Ovary (tissue), 10 donors: ENCODE measurements at places on chromosomes 7 and 10. TPM values are rescaled to one million over a fixed set of nuclear protein-coding genes. Genes with fewer than 3 reads are reported as not detected.

DNA sequence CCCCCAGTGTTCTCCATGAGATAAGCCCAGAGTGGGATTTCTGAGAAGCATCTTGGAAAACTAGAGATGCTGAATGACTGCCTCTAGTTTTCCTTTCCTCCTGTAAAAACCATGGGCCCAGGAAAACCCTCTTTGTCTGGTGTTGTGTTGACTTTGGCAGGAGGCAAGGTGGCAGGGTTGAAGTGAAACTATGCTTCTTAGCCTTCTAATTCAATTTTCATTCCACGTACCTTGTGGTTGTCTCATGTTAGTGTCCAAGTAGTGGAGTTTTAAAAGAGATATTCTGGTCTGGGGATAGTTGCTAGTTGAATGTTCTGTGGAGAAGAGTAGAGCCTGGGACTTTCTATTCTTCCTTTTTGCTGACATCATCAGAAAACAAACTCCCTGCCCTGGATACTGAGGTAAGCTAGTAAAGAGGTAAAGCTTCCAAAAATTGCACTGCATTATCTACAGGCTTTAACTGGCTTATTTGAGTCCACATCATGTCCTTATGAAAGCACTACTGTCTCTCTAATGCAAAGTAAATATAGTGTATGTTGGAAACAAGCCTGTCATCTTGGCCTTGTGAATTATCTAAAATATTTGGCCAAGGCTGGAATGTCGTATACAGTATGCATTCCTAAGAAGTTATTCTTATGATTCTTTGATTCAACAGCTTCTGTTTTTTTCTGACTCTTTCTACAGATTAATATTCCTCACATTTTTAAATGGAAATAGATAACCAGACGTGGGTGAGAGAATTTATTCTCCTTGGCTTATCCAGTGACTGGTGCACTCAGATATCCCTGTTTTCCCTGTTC, at the start of gene OR2F2:
Gene OR2F2 (plus strand): TSS at position 708 of the 800 bp plus-strand sequence. CDS start 0 bp downstream, at position 708.
- no peak within 1 kb of the TSS for H3K4me3 ChIP-seq
- no peaks in the 10 kb centered on the region for H3K27me3 ChIP-seq
- H3K4me1 ChIP-seq: no peaks in the 10 kb centered on the region
- no peak within 1 kb of the TSS for H3K27ac ChIP-seq
- no peak for DNase-seq

DNA sequence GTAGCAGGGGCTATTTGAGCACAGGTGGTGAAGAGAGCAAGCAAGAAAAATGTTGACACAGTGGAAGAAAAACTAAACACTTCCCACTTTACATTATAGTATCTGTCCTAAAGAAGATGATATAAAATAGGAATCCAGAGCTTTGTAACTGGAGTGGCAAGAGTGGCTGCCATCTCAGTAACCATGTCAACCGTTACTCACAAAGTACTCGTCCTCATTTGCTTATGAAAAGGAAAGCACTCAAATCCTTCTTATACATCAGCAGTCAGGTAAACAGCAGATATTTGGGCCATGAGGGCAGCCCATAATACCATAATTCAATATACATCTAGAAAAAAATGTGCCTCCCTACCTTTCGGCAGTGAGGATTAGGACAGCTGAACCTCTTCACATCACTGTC, 70.1 kb downstream of the RNF216 start:
- H3K27me3 ChIP-seq: no peaks in the 10 kb centered on the region
- no peaks in the 10 kb centered on the region for H3K36me3 ChIP-seq
- no peaks in the 10 kb centered on the region for H3K4me1 ChIP-seq
- DNase-seq: no peak
- H3K27ac ChIP-seq: no peak overlapping the region

- no peak overlapping the region for H3K27ac ChIP-seq
- no peak overlapping the region for H3K4me3 ChIP-seq
Observed at GRCh38 chr7:68833422-68833821, 764.9 kb upstream of the AUTS2 start.

DNA sequence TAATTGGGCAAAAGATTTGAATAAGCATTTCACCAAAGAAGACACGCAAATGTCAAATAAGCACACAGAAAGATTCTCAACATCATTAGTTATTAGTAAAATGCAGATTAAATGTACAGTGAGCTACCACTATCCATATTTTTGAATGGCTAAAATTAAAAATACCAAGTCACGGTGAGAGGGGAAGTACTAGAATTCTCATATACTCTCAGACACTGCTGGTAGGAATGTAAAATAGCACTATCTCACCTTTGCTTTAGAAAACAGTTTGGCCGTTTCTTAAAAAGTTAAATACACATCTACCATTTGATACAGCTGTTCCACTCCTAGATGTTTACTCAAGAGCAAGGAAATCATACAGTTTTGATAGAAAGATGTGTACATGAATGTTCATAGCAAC, 115.8 kb upstream of the CELF2 start:
- H3K4me3 ChIP-seq: no peak overlapping the region
- no peaks in the 10 kb centered on the region for H3K36me3 ChIP-seq
- H3K4me1 ChIP-seq: no peaks in the 10 kb centered on the region
- no peak overlapping the region for H3K27ac ChIP-seq
- no peaks in the 10 kb centered on the region for H3K27me3 ChIP-seq
- no peak for DNase-seq

DNA sequence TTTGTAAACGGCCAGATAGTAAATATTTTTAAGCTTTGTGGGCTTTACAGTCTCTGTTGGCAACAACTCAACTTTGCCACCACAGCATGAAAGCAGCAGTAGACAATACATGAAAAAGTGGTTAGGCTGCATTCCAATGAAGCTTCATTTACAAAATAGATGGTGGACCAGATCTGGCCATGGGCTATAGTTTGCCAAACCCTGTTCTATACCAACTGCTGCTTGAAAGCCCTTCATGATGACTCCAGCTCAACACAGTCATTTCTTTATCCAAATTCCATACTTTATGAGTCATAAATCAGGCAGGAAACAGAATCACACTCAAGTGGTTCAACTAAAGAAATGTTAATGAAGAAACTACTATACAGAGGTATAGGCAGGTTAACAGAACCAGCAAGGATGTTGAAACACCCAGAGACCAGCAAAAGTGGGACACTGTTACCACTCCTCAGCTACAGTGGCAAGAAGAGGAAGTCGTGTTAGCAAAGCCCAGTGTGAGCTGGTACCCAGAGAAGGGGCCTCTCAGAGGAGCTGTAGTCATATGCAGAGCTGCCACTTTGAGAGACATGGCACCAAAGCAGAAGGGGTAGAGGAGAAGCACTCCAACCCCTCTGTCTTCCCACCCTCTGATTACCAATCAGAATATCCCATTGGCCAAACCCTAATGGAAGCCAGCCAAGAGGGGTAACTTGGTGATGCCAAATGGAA, 72.5 kb downstream of the PRLHR start:
- H3K4me3 ChIP-seq: no peak overlapping the region
- no peak for DNase-seq
- H3K36me3 ChIP-seq: no peaks in the 10 kb centered on the region
- H3K27me3 ChIP-seq: no peaks in the 10 kb centered on the region
- no peak overlapping the region for H3K27ac ChIP-seq
- no peaks in the 10 kb centered on the region for H3K4me1 ChIP-seq

GRCh38 chr7:27155816-27156507, 513 bp downstream of the HOXA7 start:
- no peak overlapping the region for H3K27ac ChIP-seq
- H3K4me1 ChIP-seq: peaks cover 8% of the 10 kb centered on the region
- peak overlapping the region; percentile 61 for H3K4me3 ChIP-seq

- no peaks in the 10 kb centered on the region for H3K36me3 ChIP-seq
- H3K27me3 ChIP-seq: no peaks in the 10 kb centered on the region
- no peak for DNase-seq
- H3K27ac ChIP-seq: no peak overlapping the region
Observed at GRCh38 chr7:139741789-139742344, 35.9 kb downstream of the HIPK2 start.

- no peaks in the 10 kb centered on the region for H3K36me3 ChIP-seq
- no peak overlapping the region for H3K27ac ChIP-seq
- no peak overlapping the region for H3K4me3 ChIP-seq
- no peak for DNase-seq
- peaks cover 2% of the 10 kb centered on the region for H3K4me1 ChIP-seq
- no peaks in the 10 kb centered on the region for H3K27me3 ChIP-seq
Observed at GRCh38 chr7:25656581-25657026, 428.3 kb upstream of the NPVF start.

DNA sequence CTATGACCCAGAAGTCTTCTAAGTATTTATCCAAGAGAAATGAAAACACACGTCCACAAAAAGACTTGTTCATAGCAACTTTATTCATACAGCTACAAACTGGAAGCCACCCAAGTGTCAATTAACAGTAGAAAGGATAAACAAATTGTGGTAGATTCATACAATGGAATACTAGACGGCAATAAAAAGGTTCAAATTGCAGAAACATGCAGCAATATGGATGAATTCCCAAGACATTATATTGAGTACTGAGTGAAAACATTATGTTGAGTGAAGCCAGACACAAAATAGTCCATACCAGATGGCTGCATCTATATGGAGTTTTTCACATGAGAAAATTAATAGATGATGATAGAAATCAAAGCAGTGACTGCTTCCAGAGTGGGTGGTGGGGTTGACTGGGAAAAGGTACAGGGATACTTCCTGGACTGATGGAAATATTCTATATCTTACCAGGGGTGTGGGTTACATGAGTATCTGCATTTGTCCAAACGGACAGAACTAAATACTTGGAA, 292.0 kb downstream of the FGFR2 start:
- H3K36me3 ChIP-seq: no peaks in the 10 kb centered on the region
- no peak overlapping the region for H3K27ac ChIP-seq
- no peaks in the 10 kb centered on the region for H3K27me3 ChIP-seq
- no peak overlapping the region for H3K4me3 ChIP-seq

GRCh38 chr10:61757525-61758397, 95.0 kb downstream of the CABCOCO1 start:
- no peaks in the 10 kb centered on the region for H3K4me1 ChIP-seq
- H3K4me3 ChIP-seq: no peak overlapping the region
- H3K36me3 ChIP-seq: no peaks in the 10 kb centered on the region
- H3K27ac ChIP-seq: no peak overlapping the region
- H3K27me3 ChIP-seq: no peaks in the 10 kb centered on the region

DNA sequence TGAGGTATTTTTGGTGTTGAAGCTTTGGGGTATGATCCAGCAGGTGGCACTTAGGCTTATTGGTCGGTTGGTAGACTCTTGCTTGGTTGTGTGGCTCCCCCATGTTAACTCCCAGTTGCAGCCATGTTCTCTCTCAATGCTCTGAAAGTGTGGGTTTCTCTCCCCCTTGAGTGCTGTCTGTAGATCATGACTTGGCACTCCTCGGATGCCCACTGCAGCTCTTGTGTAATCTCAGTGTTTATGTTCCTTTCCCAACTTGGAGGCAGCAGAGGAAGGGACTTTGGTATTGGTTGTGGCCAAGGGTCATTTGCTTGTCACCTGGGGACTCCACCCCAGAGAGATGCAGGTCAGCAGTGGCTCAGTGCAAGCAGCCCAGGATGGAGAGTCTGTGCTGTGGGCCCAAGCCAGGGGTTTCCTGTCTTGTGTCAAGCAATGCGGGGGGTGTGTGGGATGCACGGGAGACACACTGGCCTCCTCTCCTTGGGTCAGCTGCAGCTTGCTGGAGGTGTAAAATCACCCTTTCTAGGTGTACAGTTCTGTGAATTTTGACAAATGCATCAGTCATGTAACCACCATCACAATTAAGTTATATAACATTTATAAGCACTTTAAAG, 36.9 kb downstream of the PIK3CG start:
- H3K27ac ChIP-seq: no peak overlapping the region
- DNase-seq: no peak
- no peak overlapping the region for H3K4me3 ChIP-seq
- H3K4me1 ChIP-seq: no peaks in the 10 kb centered on the region

DNA sequence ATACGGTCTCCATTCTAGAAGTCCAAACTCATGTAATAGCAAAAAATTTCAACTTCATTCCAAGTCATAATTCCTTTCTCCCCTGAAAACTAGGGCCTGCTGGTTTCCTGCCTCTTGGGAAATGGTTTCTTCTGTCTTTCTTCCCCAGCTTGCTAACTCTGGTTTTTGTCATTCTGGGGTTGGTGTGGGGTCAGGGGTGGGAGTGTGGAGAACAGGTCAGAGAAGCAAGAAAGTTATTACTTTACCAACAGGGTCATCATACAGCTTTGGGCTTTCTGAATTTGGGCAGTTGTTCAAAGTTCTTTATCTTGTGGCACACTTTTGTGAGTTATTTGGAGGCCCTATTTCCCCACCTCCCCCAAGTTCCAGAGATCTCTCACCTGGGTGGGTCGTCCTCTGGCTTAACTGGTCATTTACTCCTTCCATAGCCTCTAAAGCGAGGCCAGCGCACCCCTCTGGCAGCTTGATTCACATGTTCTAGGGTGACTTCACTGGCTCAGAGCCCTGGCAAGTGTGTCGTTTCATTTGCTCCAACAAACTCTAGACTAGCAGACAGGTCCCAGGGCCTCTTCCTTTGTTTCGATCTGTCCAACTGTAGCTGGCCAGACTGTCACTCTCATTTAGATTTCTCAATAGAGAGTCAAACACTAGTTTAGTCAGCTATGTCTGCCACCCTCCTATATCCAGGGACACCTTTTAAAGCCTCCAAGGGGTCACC, 161.2 kb downstream of the JCAD start:
- no peak overlapping the region for H3K4me3 ChIP-seq
- H3K4me1 ChIP-seq: peaks cover 2% of the 10 kb centered on the region
- H3K27ac ChIP-seq: no peak overlapping the region
- no peaks in the 10 kb centered on the region for H3K36me3 ChIP-seq
- DNase-seq: no peak
- H3K27me3 ChIP-seq: no peaks in the 10 kb centered on the region

GRCh38 chr10:102225646-102226541, at the start of gene ELOVL3:
Gene ELOVL3 (plus strand): TSS chr10:102226299. CDS start chr10:102226549, 250 bp downstream.
- no peaks in the 10 kb centered on the region for H3K36me3 ChIP-seq
- H3K4me3 ChIP-seq: peak within 1 kb of the TSS; percentile 26
- peak; percentile 94 for DNase-seq
- H3K27ac ChIP-seq: no peak within 1 kb of the TSS
- H3K27me3 ChIP-seq: no peaks in the 10 kb centered on the region

- H3K4me3 ChIP-seq: no peak overlapping the region
- no peak for DNase-seq
- H3K36me3 ChIP-seq: no peaks in the 10 kb centered on the region
- no peaks in the 10 kb centered on the region for H3K27me3 ChIP-seq
Observed at GRCh38 chr10:43978936-43979335, 330.3 kb upstream of the ZNF32 start.

DNA sequence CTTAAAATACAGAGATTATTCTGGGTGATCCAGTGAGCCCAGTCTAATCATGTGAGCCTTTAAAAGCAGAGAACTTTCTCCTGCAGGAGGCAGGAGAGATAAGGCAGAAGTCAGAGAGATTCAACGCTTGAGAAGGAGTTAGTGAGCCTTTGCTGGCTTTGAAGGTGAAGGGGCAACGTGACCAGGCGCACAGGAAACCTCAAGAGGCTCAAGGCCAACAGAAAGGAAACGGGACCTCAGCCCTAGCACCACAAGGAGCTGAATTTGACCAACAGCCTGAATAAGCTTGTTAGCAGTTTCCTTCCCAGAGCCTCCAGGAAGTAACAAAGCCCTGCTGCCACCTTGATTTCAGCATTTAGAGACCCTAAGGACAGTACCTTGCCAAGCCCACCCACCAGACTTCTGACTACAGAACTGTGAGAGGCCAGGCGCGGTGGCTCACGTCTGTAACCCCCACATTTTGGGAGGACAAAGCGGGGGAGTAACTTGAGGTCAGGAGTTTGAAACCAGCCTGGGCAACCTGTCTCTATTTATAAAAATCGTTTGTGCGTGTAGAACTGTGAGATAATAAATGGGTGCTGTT, 87.3 kb upstream of the KAT6B start:
- no peak overlapping the region for H3K27ac ChIP-seq
- DNase-seq: no peak
- no peaks in the 10 kb centered on the region for H3K36me3 ChIP-seq
- no peaks in the 10 kb centered on the region for H3K27me3 ChIP-seq
- peaks cover 3% of the 10 kb centered on the region for H3K4me1 ChIP-seq

The DBNL gene
- total RNA-seq: 75.7 TPM

The MAT1A gene
- total RNA-seq: 6.0 TPM

The ABCB4 gene
- 0.45 TPM for total RNA-seq

The BUD23 gene
- total RNA-seq: 53.3 TPM

The AOAH gene
- total RNA-seq: 4.8 TPM

The LRRC72 gene
- total RNA-seq: not detected

The CDK1 gene
- total RNA-seq: 4.9 TPM
